Activated CD8-positive, alpha-beta memory T cell treated with anti-CD3 and anti-CD28 coated beads, Interleukin-2, amount 10 ng/mL, durations not matched to agents 7 days and 5 days (primary cell): ENCODE measurements at places on chromosomes 4 and X. TPM values are rescaled to one million over a fixed set of nuclear protein-coding genes. Genes with fewer than 3 reads are reported as not detected.

- peaks cover 9% of the 10 kb centered on the region for H3K4me1 ChIP-seq
- no peak overlapping the region for H3K4me3 ChIP-seq
- H3K36me3 ChIP-seq: peaks cover 1% of the 10 kb centered on the region
- no peak overlapping the region for H3K27ac ChIP-seq
- no peak for DNase-seq
- no peaks in the 10 kb centered on the region for H3K27me3 ChIP-seq
These were observed 74.0 kb downstream of the CC2D2A start for GRCh38 chr4:15543537-15544247.

- peaks cover 13% of the 10 kb centered on the region for H3K27me3 ChIP-seq
- no peaks in the 10 kb centered on the region for H3K36me3 ChIP-seq
- DNase-seq: no peak
- H3K4me3 ChIP-seq: no peak overlapping the region
These were observed 7.3 kb downstream of the REPS2 start for GRCh38 chrX:16953606-16954211.

DNA sequence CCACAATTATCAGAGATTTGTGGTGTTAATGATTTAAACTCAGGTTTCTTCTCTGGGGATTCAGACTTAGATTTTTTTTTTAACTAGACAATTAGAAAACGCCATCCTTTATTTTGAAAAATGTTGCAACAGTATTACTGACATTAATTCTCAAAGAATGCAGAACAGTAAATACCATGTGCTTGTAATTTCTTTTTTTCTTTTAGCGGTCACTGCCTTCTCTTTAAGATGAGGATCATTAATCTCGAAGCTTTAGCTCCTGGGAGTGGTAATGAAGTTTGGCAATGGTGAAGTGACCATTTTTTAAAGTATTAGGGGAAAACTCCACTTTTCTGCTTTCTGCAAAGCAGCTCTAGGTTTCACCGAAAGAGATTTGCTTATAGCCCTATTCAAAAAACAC lies 164.0 kb upstream of the MBNL3 start:
- no peaks in the 10 kb centered on the region for H3K4me1 ChIP-seq
- H3K27me3 ChIP-seq: peaks cover 6% of the 10 kb centered on the region
- H3K27ac ChIP-seq: no peak overlapping the region
- no peaks in the 10 kb centered on the region for H3K36me3 ChIP-seq
- no peak for DNase-seq

DNA sequence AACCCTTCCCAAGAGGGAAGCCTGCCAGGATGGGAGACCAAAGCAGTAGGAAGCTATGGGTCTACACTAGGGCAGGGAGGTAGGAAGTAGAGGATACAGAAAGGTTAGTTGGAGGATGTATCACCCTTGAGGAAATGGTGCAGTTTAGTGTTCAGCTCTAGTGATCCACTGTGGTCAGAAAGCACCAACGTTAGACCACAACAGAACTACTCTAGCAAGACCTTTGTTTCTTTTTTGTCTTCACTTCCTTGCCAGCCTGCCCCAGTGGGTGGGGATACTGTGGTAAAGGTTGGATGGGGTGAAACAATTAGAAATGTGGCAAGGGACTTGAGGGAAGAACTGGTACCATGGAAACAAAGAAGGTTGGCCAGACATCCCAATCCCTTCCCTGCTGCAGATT lies 83.3 kb downstream of the DDIT4L start:
- H3K4me3 ChIP-seq: peak overlapping the region; percentile 14
- peak; percentile 83 for DNase-seq
- H3K4me1 ChIP-seq: peaks cover 39% of the 10 kb centered on the region
- H3K36me3 ChIP-seq: peaks cover 4% of the 10 kb centered on the region
- peak overlapping the region; percentile 85 for H3K27ac ChIP-seq

DNA sequence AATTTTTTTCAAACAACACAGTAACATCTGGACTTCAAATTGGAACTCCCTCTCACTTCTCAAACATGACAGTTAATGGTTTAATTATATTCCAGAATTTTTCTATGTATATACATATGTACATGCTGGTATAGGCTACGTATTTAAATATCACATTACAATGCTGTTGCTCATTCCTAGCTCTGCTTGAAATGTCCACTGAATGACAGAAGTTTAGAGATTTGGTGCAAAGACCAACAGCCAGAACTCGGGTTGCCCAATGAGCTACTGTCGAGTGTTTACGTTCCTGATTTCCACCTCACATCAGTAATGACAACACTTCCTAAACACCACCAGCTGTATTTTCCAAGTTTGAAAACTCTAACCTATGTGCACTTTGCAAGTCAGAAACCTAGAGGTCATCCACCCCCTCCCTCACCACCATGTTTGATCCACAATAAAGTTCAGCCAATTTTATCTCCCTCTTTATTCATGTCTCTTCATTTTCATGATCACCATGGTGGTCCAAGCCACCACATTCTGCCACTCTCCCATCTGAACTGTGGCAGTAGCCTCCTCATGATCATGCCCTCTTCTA lies 49.3 kb upstream of the RPL34 start:
- H3K36me3 ChIP-seq: no peaks in the 10 kb centered on the region
- H3K4me1 ChIP-seq: peaks cover 9% of the 10 kb centered on the region
- peaks cover 3% of the 10 kb centered on the region for H3K27me3 ChIP-seq
- DNase-seq: no peak

Gene ZAR1
- total RNA-seq: not detected

DNA sequence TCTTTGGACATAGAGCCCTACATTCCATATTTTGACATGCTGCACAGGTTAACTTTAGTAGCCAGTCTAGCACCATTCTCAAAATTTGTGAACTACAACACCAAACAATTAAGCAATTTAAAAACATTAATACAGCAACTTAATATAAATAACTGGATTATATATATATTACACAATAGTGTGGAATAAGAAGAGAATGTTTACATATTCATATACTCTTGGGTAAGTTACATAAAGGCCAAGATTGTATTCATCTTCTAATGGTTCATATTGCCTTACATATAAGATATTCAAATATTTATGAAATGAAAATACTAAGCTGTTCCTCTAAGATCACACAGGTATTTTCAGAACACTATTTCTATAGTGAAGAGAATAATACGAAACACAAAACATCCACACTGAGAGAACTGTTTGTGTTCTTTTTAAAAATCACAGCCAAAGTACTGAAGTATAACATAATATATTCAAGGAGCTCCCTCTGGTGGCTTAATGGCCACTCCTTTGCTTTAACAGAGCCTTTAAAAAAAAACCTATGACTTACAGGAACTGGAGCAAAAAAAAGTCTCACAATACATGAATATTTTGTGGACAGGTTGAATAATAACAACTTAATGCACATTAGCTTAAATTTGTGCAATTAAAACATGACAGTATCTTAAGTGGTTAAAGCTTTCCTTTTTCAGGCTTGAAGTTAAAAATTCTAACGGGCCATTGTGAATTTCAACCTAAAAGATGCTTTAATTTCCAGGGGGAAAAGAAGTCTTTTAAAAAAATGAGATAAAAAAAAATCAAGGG lies 46.2 kb downstream of the NEK1 start:
- peaks cover 2% of the 10 kb centered on the region for H3K36me3 ChIP-seq
- no peaks in the 10 kb centered on the region for H3K4me1 ChIP-seq
- no peak overlapping the region for H3K27ac ChIP-seq
- no peak overlapping the region for H3K4me3 ChIP-seq
- DNase-seq: no peak
- no peaks in the 10 kb centered on the region for H3K27me3 ChIP-seq

Gene RAPGEF2
- total RNA-seq: 17.3 TPM

DNA sequence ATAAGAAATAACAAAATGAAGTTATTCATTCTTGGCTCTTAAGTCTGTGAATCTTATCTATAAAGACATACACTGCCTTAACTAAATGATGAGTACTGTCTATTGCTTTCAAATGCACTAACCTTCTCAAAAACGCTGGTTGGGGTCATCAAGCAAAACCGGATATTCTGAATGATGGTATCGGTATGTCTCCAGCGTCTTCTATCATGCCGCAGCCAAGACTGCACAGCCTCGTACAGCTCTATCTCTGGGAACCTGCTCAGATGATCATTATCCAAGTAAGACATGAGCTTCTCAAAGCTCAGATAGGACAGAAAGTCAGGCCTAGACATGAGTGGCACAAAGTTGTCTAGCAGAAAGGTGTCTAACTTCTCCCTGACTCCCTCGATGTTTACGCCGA lies 21.1 kb downstream of the KLHL15 start:
- H3K27me3 ChIP-seq: no peaks in the 10 kb centered on the region
- H3K27ac ChIP-seq: peak overlapping the region; percentile 32
- no peak overlapping the region for H3K4me3 ChIP-seq
- no peak for DNase-seq
- H3K4me1 ChIP-seq: peaks cover 32% of the 10 kb centered on the region
- peaks cover 22% of the 10 kb centered on the region for H3K36me3 ChIP-seq
